ENCODE measurements at places on chromosomes 5 and 9.

DNA sequence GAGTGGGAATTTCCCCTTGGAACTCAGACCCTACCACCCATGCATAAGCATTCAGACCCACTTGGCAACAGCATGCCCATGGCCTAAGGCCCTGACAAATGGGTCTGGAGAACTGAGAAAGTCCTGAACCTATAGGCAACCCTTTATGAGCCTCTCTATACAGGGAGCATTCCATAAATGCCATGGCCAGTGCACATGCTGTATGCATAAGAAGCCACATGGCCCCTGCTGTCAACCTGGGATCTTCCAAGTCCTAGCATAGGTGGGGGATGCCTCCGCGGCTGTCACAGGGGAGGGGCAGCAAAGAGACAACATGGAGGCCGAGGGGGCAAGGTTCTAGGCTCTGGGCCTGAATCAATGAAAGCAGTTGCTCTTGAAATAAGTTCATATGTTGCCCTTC, 8.2 kb upstream of the NIPAL4 start:
- DNase-seq: no peak

GRCh38 chr5:20680718-20681302, 692.8 kb upstream of the CDH18 start:
- DNase-seq: no peak

- DNase-seq: peak; percentile 10
These were observed 18.0 kb upstream of the GABBR2 start for GRCh38 chr9:98726735-98727134.

DNA sequence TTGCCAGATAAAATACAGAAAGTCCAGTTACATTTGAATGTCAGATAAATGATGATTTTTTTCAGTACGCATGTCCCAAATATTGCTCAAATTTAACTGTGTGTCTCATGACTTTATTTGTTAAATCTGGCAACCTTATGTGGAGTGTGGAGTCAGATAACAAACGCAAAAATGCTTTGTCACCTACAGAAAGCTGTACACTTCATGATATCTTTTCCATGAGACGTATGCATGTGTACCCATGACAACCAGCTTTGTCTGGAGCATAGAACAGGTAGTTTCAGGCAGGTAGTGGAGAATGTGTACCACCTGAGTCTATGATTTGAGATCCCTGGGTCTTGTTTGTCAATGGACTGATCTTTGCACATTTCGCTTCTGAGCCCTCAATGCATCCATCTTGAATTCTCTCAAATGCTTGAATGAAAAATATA, 105.5 kb upstream of the CPEB4 start:
- no peak for DNase-seq

- no peak for DNase-seq
These were observed 4.8 kb downstream of the NR2F1 start for GRCh38 chr5:93587597-93588351.

DNA sequence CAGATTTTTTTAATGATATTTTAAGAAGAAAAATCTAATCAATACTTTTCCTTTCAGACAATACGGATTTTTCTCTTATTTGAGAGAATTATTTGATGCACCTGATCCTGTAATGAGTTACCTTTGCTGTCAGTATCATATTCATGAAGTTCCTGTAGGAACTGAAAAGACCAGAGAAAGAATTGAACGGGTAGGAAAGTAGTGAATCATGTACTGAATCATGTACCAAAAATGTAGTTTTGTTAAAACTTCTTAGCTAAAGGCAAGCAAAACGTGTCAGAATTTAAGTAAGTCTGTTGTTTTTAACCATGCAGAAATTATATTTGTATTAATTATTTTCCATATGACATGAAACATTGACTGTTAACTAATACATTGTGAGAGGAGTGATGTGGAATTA, 56.6 kb downstream of the SMC5 start:
- no peak for DNase-seq

DNA sequence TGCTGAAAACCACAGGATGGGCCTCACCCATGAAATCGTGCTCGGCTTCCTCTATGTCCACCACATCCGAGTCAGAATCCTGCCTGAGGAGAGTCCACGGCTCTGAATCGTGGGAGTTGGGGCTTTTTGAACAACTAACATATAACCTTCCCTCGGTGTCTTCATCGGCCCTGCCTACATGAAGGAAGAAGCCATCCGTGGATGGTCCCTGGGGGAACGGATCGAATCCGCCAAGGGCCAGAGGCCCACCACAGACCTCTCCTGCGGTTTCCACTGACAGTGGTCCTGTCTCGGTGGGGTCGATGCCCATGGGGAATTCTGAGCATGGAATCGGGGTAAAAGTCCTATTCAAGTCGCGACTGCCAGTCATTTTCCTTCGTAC, 85.0 kb downstream of the CAMSAP1 start:
- DNase-seq: no peak

DNA sequence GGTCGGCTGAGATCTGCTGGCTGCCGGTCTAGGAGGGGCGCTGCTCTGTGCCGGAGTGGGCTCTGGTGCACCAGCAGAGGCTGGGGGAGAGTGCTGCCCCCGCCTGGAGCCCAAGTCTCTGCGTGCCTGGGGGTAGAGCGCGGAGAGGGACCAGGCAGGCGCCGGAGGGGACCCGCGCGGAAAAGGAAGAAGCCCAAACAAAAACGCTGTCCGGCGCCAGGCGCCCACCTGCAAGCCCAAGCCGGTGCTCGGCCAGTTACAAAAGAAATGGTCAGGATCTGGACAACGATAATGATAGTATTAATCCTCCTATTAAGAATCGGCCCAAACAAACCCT, 571 bp upstream of the S1PR3 start:
- no peak for DNase-seq

- no peak for DNase-seq
These were observed 387.9 kb upstream of the MEF2C start for GRCh38 chr5:89270901-89271300.

GRCh38 chr9:1415146-1415545, 365.0 kb downstream of the DMRT2 start:
- DNase-seq: no peak

GRCh38 chr5:14569948-14570691, 11.5 kb upstream of the OTULINL start:
- no peak for DNase-seq

DNA sequence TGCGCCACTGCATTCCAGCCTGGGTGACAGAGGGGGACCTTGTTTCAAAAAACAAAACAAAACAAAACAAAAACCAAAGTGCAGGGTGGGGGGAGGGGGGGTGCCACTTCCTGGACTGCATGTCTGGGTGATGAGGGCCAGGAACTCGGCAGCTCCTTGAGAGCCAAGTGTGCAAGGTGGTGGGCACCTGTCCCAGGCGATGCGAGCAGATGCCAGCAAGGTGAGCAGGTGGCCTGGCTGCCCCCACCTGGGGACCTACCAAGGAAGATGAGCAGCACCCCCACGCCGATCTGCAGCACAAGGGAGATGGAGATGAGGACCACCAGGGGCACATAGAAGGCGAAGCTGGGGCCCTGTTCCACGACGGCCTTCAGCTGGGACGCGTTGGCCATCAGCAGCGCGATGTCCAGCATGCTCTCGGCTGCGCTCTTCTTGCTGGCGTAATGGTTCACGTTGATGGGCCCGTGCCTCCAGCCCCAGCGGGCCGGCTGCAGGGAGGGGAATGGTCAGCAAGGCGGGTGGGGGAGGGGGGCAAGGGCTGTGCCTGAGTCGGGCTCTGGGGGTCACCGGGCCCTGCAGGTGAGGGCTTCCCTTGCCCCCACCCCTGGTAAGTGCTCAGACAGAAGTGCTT, 7.8 kb downstream of the NINJ1 start:
- peak; percentile 38 for DNase-seq

DNA sequence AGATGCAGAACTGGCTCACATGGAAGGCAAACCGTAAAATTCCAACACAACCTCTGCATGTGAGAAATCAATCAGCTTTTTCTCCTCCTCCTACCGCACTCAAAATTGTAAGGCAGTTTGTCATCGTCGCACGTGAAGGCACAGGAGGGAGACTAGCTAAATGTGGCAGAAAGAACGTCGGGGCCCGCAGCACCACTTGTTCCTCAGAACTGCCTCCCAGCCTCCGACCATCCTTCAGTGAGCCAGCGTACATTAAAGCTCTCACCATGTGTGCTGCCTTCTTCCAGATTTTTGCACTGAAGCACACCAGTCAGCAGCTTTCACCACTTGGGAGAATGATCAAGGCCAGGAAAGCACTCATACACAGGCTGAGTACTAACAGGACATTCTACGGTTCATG, 105.9 kb downstream of the RFX3 start:
- DNase-seq: no peak

- DNase-seq: no peak
These were observed 598.7 kb upstream of the SGCD start for GRCh38 chr5:155728146-155728856.

GRCh38 chr9:16729651-16730050, 140.8 kb downstream of the BNC2 start:
- DNase-seq: no peak

GRCh38 chr9:20199111-20199510, 410.3 kb upstream of the SLC24A2 start:
- no peak for DNase-seq

- DNase-seq: no peak
These were observed 889.7 kb downstream of the CDH9 start for GRCh38 chr5:26148569-26149107.

Measured in CD4-positive, alpha-beta T cell treated with Interleukin-10 for 1 hour (primary cell).